ENCODE measurements at places on chromosomes 2 and 18.

GRCh38 chr2:221385716-221386115, 186.4 kb downstream of the EPHA4 start:
- no peak for DNase-seq

DNA sequence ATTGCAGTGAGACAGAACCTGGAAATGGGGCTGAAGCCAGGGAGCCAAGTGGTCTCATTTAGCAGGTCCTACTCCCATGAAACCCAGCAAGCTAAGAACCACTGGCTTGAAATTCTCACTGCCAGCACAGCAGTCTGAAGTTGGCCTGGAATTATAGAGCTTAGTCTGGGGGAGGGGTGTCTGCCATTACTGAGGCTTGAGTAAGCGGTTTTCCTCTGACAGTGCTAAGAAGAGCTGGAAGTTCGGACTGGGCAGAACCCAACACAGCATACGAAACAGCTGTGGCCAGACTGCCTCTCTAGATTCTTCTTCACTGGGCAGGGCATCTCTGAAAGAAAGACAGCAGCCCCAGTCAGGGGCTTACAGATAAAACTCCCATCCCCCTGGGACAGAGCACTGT, 305.7 kb upstream of the SETBP1 start:
- DNase-seq, result no peak

GRCh38 chr2:225274751-225275150, 124.8 kb upstream of the NYAP2 start:
- DNase-seq, result no peak

DNA sequence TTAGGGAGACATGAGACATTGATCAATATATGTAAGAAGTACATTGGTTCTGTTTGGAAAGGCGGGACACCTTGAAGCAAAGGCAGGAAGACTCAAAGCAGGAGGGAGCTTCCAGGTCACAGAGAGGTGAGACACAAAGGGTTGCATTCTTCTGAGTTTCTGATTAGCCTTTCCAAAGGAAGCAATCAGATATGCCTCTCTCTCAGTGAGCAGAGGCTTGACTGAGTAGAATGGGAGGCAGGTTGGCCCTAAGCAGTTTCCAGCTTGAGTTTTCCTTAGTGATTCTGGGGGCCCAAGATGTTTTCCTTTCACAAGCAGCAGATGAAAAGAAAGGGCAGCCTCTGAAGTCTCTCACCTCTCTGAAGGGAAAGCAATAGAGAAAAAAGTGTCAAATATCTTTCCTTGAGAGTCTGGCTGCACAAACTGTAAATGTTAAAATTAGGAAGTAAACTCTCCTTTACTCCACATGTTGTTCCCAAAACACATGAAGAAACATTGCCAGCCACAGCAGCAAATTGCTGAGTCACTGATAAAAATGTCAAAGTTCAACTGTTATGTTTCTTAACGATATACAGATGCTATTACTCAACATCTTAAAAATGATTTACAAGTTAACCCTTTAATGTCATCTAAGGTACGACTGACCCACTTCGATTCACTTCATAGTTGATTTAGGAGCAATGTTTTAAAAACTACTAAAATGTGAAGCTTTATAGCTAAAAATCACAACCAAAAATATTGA, 40.3 kb downstream of the CYB5A start:
- DNase-seq, result no peak

DNA sequence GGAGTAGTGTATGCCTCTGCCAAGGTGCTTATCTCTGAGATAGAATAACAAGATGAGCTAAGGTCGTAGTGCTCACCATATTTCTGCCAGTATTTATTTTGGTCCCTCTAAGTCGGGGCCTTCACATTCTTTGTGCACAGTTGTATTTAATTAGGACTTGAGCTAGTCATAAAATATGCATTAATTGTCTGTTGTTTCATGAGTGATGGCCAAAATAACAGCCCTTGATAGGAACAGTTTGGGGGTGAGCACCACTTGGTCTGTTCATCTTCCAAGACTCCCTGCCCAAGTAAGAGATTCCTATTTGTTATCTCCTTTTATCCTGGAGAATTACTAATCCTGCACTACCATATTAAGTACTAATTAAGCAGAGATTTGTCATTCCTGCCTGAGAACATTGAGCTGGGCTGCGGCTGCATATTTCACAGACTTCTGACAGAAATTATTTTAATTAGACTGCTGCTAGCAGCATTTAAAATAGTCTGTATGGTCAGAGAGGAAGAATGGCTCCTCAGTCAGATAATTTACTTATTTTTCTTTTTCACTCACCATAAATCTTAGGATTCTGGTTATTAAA, 435.1 kb downstream of the MTX2 start:
- DNase-seq, result no peak

- DNase-seq, result no peak
These were observed 315.5 kb downstream of the RPRM start for GRCh38 chr2:153163055-153163454.

GRCh38 chr2:147567136-147567535, 277.7 kb upstream of the ACVR2A start:
- DNase-seq, result no peak

DNA sequence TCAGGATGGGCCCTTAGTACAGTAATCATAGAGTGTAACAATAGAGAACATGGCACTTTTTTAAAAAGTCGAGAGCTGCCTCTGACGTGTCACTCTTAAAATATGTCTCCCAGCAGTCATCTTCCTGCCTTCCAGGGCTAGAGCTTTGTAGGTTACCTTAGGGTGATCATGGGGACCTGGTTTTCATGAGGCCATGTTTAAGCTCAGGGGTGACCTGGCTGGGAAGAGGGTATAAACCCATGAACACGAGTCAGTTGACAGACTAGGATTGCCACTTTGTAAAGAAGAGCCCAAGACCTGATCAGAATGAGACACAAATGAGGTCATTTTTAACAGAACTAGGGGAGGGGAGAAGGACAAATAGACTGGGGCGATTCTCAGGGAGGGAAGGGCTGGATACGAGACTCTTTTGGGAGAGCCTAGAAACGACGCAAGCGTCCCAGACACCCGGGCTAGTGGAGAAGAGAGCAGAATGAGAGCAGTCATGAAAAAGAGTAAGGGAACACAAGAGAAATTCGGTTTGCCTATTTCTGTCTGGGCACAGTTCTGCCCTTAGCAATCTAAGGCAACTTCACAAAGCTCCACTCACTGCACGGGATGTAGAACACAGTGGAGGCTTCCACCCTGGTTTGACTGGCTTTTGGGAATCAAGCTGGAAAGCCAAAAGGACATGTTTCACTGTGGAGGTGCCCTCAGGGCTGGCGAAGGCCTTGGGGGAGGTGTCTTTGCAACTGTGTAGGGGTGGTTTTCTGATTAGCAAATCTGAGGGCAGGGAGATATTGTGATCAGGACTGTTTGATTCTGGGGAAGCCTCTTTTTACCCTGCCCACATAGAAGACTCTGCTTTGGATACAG, 1.8 kb upstream of the RAB31 start:
- DNase-seq, result no peak

DNA sequence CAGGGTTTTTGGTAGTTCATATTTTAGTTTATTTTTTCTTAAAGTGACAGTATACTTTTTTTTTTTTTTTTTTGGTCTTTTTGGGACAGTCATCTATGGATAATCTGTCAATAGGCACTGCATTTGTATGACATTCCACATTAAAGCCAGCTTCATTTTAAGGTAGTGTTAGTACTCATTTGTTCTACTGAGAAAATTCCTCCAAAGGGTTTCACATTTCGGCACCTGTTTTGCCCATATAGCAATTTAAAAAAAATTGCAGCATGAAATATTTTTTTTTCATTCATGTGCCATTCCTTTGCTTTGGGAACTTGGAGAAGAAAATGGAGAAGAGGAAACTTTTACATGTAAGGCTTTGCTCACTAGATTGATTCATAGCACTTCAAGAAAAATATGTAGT, 276.3 kb upstream of the TCF4 start:
- DNase-seq, result no peak
